ENCODE measurements at places on chromosomes 5 and 9.

DNA sequence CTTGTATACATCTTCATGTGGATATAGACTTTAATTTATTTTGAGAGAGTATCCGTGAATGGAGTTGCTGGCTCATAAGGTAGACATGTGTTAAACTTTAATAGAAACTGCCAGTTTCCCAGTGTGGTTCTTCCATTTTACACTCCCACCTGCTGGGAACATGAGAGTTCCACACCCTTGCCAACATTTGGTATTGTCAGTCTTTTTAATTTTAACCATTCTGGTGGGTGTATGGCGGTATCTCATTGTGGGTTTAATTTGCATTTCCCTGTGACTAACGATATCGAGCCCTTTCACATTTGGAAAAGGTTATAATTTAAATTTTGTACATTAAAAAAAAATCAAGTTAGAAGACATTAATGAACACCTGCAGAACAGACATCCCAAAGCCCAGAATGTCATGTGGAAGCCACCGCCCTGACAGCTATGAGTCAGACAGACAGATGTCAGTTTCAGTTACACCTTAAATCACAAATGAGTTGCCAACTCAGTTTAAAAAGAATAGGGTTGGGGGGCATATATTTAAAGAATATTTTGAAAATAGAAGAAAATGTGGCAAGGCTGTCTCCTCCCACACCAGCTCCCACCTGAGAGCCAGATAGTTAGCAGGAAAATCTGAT is 36.9 kb downstream of the ANKRD33B start:
- DNase-seq, result no peak

DNA sequence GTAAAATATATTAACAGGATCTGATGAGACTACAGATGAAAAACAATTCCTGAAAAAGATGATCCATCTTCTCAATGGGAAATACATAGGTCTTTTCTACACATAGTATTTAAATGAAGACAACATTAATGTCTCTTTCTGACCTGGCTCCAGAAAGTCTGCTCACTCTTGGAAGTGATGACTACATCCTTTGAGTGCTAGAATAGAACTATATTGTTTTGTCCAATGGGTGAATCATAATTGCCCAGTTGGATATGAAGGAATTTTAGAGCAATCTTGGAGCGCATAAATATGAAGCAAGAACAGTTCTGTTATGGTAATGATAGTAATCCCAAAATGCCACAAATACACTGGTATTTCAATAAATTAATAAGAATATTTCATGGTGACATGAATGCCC is 322.1 kb downstream of the DEPDC1B start:
- no peak for DNase-seq

- no peak for DNase-seq
Observed at GRCh38 chr5:45596320-45596719, 99.9 kb downstream of the HCN1 start.

DNA sequence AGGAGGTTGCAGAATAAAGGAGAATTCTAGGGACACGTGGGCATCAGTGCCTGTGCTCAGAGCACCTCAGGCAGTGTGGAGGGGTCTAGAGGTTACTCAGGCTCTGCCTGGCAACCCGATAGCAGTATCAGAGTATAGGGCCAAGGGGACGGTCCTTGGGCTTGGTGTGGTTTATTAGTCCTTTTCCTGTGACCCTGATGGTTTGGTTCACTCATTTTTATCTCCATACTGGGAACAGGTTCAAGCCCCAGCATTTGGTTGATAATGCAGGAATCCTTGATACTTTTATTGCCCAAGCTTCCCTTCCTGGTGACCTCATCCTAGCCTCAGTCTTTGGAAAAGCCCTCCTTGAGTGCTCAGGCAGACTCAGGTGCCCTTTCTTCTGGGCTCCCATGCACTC is 35.5 kb downstream of the FXN start:
- DNase-seq, result no peak

DNA sequence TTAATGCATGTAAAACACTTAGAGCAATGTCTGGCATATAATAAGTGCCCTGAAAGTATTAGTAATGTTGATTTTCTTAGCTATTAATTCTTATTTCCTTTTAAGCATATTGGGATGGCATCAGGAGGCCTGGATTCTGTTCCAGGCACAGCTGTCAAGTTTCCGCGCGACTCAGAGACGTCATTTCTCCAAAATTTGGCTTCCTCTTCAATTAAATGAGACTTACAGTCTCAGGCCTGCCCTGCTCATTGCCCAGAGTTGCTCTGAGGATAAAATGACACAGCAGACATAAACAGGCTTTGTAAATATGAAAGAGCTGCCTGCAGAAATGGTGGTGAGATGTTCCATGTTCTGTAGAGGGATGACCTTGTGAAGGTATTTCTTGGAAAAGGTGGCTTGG is 159.8 kb upstream of the GLRA1 start:
- no peak for DNase-seq

DNA sequence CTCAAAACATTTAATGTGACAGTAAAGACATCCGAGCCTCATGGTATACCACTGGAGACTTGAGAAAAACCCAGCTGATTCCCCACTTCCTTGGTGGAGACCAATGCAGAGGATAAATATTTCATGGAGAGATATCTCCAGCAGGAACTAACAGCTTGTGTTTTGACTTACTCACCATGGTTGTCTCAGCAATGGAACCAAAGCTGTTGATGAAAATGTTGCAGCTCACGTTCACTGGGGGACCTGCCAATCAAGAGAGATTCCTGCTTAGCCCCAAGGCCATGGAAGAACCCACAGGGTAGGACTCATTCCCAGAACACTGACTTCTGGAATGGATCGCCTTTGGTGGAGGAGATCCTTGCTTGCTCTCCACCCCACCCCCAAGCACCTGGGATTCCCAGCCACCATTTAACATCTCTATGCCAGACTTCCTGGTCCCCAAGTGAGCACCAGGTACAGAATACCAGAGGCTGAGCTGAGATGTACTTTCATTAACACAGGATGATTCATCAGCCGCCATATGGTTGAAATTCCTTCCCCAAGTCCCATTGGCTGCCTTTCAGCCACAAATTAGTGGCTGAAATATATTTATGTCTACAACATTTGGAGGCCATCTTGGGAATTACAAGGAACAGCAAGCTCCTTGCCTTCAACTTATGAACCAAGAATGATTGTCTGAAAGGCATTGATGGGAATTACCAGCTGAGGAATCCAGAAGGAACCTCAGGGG is 37.9 kb downstream of the GLRA1 start:
- DNase-seq, result no peak

GRCh38 chr5:121967187-121967586 is 5.4 kb downstream of the SRFBP1 start:
- DNase-seq, result no peak

DNA sequence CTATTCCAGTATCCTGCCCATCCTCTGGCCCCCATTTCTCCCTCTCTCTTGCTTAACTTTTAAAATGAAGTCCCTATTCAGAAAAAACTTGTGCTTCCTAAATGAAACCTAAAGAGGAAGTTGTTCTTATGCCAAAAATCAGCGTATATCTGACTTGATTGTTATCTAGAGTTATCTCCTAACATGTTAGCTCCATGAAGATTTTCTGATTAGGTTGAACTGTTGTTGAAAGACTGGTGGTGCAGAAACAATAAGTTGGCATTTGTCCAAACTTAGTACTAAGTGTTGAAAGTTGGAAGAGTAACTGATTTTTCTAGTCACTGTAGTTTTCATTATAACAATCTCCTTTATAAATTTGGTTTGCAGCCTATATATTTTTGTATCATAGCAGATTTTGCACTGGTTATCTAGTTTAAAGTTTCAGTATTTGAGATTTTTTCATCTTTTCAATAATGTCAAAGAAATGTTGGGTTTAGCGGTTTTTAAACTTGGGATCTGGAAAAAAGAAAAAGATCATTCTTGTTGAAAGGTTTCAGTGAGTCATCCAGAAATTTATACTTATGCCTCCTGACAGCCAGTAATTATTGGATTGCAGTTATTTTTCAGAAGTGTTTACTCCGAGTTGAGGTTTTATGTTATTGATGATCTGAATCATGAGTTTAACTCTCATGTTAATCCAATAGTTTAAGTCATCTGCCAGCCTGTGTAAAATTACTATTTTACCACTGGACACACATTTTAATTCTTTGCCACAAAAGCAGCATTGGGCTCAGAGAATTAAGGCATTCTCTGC is 60.6 kb downstream of the PAM start:
- DNase-seq, result no peak

DNA sequence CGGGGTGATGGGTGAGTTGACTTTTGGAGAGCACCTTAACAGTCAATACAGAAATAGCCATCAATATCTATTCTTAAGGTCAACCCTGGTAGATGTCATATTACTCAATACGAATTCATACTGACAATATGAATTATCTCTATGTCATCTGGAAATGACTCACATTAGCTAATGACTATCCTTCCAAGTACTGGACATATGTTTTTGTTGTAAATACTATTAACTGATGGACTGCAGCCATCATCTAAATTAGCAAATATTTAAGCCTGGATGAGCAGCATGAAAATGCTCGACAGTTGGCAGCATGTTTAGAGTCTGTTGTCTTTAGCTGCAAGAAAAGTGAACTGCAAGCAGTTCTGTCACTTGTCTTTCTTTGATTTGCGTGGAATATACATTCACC is 19.6 kb upstream of the ISOC1 start:
- DNase-seq, result no peak

DNA sequence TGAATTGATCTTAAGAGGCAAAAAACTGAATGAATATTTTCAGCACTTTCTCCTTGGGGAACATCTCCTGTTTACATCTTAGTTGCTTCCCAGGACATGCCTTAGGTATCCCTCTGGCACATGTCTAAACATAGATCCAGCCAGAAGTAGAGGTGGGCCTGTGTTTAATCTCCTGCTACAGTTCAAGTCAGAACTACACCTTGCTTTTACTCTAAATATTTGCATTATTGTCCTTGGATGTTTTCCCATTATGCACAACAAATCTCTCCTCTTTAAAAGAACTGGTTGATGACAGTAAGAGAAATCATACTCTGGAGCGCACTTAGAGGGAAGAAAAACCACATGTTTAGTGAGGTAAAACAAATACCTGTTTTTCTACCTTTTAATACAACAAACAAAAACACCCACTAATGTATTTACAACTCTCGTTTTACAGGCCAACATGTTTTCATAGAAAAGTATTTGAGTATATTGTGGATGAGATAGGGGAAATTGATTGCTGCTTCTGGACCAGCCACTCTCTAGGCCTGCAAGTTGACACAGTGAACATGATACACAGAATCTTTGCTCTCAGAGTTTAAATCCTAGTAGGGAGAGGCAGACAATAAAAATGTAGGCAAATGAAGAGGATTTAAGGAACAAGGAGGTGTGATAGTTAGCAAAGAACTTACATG is 32.3 kb downstream of the TNFAIP8 start:
- no peak for DNase-seq

GRCh38 chr9:92236465-92236864 is 57.0 kb downstream of the IARS1 start:
- DNase-seq, result no peak

- no peak for DNase-seq
Observed at GRCh38 chr5:9370256-9370655, 175.6 kb downstream of the SEMA5A start.

- no peak for DNase-seq
Observed at GRCh38 chr9:74940600-74940999, 12.1 kb downstream of the C9orf40 start.

DNA sequence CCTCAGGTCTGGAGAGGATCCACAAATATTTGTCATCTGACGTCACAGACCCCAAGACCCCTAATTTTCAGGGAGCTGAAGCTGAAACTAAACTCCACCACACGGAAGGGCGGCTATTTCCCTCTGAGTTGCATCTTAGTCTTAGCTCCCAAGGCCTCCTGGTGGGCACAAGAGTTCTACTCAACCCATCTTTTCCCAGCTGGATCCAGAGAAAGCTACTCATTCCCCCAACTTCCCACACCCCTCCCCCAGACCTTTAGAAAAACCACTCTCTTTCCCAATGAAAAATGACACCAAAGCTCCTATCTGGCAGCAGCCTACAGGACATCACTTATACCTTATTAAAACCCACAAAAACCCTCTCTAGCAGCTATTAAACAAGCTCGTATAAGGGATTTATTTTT is 67.1 kb upstream of the SLC1A1 start:
- DNase-seq, result no peak

DNA sequence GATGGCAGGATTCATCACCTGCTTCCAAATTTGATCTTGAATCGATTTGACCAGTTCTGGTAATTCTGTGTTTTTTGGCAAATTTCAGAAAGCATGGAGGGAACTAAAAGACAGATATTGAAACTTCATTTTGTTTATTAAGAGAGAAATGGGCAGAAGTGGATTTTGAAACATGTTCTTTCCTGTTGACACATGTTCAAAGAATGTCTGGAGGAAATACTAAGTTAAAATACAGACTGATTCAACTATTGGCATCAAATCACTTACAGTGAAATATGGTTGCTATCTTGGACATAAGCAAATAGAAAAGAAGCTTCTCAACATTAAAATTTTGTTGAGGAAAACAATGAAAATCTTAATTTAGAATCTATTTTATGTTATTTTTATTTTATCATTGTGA is 19.3 kb upstream of the GZMK start:
- DNase-seq, result no peak
